ENCODE measurements at places on chromosomes 16 and 17.

DNA sequence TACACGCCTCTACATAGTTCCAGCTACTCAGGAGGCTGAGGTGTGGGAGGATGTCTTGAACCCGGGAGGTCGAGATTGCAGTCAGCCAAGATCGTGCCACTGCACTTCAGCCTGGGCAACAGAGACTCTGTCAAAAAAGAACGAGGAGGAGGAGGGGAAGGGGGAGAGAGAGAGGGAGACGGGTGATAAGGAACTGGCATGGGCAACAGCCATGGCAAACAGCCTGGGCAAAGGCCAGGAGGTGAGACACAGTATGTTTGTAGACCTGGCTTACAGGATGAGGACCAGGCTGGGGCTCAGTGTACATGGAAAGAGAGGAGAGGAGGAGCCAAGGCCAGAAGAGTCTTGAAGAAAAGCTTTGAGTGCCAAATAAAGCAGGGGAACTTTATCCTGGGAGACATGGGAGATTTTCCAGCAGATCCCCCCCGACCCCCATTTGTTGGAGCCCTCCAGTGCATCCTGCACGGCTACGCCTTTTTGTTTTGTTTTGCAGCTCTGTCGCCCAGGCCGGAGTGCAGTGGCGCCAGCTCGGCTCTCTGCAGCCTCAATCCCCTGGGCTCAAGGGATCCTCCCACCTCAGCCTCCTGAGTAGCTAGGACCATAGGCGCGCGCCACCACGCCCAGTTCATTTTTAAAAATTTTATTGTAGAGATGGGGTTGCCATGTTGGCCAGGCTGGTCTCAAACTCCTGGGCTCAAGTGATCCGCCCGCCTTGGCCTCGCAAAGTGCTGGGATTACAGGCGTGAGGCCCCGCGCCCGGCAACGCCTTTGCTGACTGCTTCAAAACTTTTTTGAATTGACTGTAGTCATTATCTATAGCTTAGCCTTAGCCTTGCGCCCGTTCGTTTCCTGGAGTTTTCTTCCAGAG lies 1.3 kb upstream of the ALKBH5 start:
- DNase-seq, result no peak

GRCh38 chr17:76641501-76641900 lies 2.1 kb downstream of the ST6GALNAC1 start:
- DNase-seq, result no peak

DNA sequence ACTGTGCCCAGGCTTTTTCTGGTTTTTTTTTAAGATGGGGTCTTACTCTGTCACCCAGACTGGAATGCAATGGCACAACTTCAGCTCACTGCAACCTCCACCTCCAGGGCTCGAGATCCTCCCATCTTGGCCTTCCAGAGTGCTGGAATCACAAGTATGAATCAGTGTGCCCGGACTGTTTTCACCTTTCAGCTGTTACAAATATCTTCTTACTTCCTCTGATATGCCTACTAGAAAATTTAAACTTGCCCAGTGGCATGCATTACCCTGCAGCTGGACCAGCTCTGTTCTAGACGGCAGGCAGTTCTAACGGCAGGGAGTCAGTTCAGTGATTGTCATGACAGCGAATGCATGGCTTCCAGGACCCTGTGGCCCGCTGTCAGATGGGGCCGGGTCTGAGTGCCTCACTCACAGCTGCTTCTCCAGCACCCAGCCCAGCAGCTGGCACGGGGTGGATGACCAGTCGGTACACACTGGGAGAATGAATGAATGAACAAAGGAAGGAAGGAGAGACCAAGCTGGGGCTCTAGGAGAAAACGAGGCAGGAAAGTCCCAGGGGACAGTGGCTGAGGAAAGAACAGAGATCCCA lies 28.0 kb upstream of the LITAF start:
- no peak for DNase-seq

GRCh38 chr16:15897834-15898254 lies 9.4 kb upstream of the CEP20 start:
- no peak for DNase-seq

DNA sequence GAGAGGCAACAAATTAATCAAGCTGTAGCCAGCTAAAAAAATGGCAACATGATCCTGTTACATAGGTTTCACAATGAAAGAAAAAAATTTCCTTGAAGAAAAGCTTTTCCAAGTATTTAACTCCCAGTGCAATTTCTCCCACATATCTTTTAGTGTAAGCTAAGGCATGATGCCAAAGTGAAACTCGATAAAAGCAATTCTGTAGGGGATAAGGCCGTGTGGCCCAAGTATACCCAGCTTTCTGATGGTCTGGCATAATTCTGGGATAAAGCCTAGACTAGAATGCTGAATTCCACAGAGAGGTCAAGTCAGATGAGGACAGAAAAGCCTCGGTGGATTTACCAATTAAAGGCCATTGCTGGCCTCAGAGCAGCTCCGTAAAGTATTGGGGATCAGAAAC lies 36.2 kb downstream of the CTCF start:
- no peak for DNase-seq

- no peak for DNase-seq
Observed at GRCh38 chr17:2241823-2242222, 61.8 kb downstream of the SMG6 start.

DNA sequence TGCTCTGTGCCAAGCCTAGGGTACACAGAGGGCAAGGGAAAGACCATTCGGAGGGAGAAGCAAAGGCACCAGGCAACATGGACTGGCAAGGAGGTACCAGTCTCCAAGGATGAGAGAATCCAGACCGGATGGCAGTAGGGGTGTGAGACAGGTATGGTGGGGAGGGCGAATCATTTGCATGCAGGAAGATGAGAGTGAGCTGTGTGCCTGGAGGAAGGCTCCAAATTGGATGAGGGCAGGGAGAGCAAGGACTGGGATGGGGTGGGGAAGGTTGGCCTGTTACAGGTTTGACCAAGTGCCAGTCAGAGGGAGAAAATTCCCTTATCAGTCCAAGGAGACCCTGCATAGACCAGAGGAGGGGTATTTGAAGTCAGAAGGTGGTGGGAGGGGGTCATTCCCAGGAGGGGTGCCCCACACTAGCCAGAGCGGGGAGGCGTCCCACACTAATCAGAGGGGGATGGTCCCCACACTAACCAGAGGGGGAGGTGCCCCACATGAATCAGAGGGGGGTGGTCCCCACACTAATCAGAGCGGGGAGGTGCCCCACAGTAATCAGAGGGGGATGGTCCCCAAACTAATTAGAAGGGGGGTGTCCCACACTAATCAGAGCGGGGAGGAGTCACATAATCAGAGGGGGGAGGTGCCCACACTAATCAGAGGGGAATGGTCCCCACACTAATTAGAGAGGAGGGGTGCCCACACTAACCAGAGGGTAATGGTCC lies 737 bp downstream of the CANT1 start:
- no peak for DNase-seq

DNA sequence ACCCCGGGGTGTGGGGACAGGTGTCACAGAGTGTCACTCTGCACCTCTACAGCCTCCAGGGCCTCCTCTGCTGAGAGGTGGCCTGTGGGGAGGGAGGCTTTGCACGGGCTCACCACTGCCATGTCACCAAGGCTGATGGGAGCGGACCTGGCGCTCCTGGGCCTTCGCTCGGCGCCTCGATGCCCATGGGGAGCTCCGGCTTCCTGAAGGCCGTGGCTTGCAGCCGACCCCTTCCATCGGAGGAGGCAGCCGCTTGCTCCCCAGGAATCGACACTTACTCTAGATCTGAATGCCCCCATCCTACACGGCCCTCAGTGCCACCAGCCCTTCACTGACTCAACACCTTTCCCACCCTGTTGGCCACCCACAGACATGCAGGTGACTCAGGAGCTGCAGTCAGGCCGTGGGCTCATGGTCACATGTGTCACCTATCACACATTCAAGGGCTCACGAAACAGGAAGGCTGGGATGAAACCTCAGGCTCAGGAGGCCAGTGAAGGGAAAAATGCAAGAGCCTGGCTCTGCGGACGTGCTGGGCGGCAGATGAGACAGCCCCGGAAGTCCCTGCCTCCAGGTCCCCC lies 11.9 kb downstream of the LGALS3BP start:
- no peak for DNase-seq

Measured in HTR-8/SVneo (cell line).